ENCODE measurements at places on chromosomes 5 and 9. TPM values are rescaled to one million over a fixed set of nuclear protein-coding genes. Genes with fewer than 3 reads are reported as not detected.

PRDM9 gene
- total RNA-seq, result not detected

SARDH gene
- total RNA-seq, result 4.2 TPM

RANBP3L gene
- 15.5 TPM for total RNA-seq

RNF180 gene
- 110 TPM for total RNA-seq

SPATA31A3 gene
- total RNA-seq, result not detected

WDR31 gene
- 5.3 TPM for total RNA-seq

NANS gene
- 27.2 TPM for total RNA-seq

TERT gene
- under 0.01 TPM for total RNA-seq

TMEFF1 gene
- total RNA-seq, result 46.6 TPM

SNCB gene
- 31.8 TPM for total RNA-seq

CKMT2 gene
- 4.2 TPM for total RNA-seq

FBLL1 gene
- 53.7 TPM for total RNA-seq

HACD4 gene
- total RNA-seq, result 1.6 TPM

MEF2C gene
- 104 TPM for total RNA-seq

SLC6A19 gene
- total RNA-seq, result not detected

CTNND2 gene
- total RNA-seq, result 99.7 TPM

TPD52L3 gene
- total RNA-seq, result not detected

KIF24 gene
- total RNA-seq, result 3.2 TPM

MARVELD2 gene
- total RNA-seq, result 3.0 TPM

IL33 gene
- total RNA-seq, result 17.5 TPM

AJM1 gene
- 2.8 TPM for total RNA-seq

ADAMTS6 gene
- total RNA-seq, result 27.5 TPM

RAB3C gene
- total RNA-seq, result 230 TPM

BSPRY gene
- 0.69 TPM for total RNA-seq

NR5A1 gene
- total RNA-seq, result 0.69 TPM

HBEGF gene
- total RNA-seq, result 18.2 TPM

EDIL3 gene
- total RNA-seq, result 114 TPM

AFAP1L1 gene
- 5.5 TPM for total RNA-seq

FOXD4 gene
- 1.6 TPM for total RNA-seq

ADAMTS13 gene
- total RNA-seq, result 3.5 TPM

CEL gene
- total RNA-seq, result 0.46 TPM

TAF1L gene
- total RNA-seq, result under 0.01 TPM

TPPP gene
- 27.5 TPM for total RNA-seq

CYLC2 gene
- not detected for total RNA-seq

PDE8B gene
- 15.5 TPM for total RNA-seq

ENTREP1 gene
- total RNA-seq, result 7.8 TPM

FCHO2 gene
- 52.4 TPM for total RNA-seq

SMIM32 gene
- total RNA-seq, result 1.4 TPM

KIF12 gene
- total RNA-seq, result 0.92 TPM

GCNT4 gene
- 0.92 TPM for total RNA-seq

FBXO4 gene
- 14.8 TPM for total RNA-seq

ENTPD8 gene
- total RNA-seq, result not detected

ADCY2 gene
- 32.3 TPM for total RNA-seq

MTREX gene
- 107 TPM for total RNA-seq

BNC2 gene
- 2.5 TPM for total RNA-seq

GABRA1 gene
- total RNA-seq, result 76.6 TPM

CA9 gene
- total RNA-seq, result 1.2 TPM

LCN12 gene
- 0.46 TPM for total RNA-seq

PAEP gene
- total RNA-seq, result not detected

DOCK2 gene
- 8.1 TPM for total RNA-seq

GABRB2 gene
- 117 TPM for total RNA-seq
